Colonic mucosa (tissue), 4 donors: ENCODE measurements at places on chromosomes 13 and 19.

GRCh38 chr19:54607785-54608150, 14.3 kb downstream of the LILRA1 start:
- DNase-seq = no peak

DNA sequence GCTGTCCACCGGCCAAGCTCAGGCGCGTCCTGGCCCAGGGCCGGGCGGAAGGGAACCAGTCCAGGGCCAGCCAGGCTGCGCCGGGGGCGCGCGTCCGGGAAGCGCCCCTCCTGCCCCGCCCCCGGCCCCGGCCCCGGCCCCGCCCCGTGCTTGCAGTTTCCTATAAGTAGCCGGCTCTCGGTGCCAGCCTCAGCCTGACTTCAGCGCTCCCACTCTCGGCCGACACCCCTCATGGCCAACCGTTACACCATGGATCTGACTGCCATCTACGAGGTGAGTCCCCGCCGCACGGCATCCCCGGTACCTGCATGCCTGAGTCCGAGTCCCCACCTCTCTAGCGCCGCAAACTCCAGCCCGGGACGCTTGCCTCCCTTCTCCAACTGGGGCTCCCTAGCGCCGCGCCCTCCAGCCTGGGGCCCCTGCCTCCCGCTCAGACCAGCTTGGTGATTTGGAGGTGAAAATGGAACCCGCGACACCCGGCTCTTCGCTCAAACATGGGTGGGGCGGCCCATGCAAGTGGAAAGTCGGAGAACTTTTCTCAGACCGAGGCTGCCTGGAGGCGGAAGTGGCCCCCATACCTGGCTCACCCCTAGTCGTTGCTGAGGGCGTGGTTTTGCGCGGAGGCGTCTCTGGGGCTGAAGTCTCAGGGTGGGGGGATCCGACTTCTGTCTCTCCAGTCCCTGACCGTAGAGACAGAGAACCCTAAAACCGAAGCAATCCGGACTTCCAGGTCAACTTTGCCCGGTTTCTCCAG, at the start of gene ZFP36:
Gene ZFP36, plus strand, starts transcription at position 192 of the 754 bp plus-strand sequence. Its CDS starts 58 bp downstream, at position 250.
- peak; percentile 95 for DNase-seq

DNA sequence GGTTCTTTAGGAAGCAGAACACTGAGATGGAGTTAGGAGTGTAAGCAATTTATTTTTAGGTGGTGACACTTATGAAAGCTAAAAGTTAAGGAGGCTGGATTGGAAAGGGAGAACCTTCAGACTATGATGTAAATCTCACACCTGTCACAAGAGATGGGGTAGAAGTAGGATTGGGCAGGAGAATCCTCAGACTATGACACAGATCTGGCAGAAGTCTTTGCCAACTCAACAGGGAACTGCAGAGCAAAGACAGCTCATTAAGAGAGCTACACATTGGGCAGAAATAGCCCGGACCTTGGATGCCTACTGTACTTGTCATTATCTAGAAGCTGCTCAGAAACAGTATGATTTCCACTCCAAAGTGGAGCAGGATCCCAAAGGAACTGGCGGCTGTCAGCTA, 134.4 kb downstream of the DNAJC15 start:
- DNase-seq = no peak

DNA sequence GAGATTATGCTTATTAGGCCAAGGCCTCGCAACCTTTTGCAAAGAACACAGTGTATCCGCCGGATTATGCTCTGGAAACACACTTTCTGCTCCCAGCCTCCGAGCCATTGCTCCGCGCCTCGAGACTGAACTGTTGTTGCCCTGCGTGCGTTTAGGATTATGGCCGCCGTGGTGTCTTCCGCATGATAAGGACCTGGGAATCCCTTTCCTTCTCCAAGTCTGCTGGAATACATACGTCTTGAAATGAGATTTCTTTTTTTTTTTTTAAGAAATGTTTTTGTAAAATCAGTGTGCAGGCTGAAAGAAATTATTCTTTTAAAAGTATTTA, 89.8 kb upstream of the SOX1 start:
- no peak for DNase-seq

- DNase-seq = peak; percentile 89
These were observed 7.5 kb upstream of the ARHGEF18 start for GRCh38 chr19:7340959-7341837.
